ENCODE measurements at places on chromosomes 12 and 14.

DNA sequence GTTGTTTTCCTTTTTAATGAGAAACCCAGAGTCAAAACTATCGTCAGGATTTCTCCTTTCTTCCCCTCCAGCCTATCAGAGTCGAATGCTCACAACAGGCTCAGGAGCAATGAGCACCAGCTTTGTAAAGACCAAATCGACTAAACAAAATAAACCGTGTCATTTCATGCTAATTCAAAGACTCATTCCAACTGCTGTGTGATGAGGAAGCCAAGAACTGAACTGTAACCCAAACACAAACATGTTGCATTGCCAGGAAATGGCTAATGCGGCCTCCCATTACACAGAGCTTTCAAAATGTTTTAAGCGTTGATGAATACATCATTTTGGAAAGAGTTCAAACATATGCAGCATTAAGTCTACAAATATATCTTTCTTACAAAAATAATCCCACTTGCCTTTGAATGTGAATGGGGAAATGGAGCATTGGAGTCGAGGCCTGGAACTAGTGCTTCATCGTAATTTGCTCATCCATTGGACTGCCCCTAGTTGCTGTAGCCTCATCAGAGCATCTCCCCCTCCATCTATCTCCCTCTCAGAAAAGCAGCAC, 349.5 kb downstream of the GXYLT1 start:
- DNase-seq, result peak; percentile 73

DNA sequence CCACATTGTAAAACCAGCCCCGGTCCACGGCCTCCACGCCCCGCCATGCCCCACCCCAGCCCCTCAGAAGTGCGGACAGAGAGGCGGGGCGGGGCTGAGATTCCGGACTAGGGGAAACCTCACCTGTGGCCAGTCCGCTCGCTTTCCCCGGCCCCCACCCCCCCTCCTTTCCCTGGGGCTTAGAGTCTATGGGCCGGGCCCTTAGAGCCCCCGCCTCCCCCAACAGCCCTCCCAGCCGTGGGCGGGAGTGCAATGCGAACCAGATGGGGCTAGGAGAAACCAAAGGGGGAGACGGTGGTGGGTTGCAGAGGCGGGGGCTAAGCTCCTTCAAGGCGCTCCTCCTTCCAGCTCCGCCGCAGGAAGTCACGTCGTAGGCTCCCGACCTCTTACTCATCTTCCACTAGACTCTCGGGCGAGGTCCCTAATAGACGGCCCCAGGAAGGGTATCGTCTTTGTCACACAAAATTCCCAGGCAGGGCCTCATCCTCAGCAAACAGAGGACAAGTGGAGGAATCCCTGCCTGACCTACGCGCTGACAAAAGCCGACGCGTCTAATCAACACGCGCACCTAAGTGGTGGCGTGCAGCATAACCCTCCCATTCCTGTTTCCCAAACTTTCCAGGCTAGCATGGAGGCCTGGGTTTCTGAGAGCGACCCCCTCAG, 1.1 kb upstream of the NAB2 start:
- DNase-seq, result peak; percentile 99

GRCh38 chr12:12612358-12612757, 682 bp downstream of the CREBL2 start:
- peak; percentile 39 for DNase-seq

GRCh38 chr14:99249389-99249788, 22.6 kb downstream of the BCL11B start:
- DNase-seq, result no peak

GRCh38 chr12:104903648-104904423, 54.3 kb downstream of the SLC41A2 start:
- DNase-seq, result no peak

- DNase-seq, result peak; percentile 64
Observed at GRCh38 chr12:72296389-72296788, 24.2 kb downstream of the TRHDE start.

GRCh38 chr12:9163392-9163791, 44.8 kb downstream of the PZP start:
- no peak for DNase-seq

DNA sequence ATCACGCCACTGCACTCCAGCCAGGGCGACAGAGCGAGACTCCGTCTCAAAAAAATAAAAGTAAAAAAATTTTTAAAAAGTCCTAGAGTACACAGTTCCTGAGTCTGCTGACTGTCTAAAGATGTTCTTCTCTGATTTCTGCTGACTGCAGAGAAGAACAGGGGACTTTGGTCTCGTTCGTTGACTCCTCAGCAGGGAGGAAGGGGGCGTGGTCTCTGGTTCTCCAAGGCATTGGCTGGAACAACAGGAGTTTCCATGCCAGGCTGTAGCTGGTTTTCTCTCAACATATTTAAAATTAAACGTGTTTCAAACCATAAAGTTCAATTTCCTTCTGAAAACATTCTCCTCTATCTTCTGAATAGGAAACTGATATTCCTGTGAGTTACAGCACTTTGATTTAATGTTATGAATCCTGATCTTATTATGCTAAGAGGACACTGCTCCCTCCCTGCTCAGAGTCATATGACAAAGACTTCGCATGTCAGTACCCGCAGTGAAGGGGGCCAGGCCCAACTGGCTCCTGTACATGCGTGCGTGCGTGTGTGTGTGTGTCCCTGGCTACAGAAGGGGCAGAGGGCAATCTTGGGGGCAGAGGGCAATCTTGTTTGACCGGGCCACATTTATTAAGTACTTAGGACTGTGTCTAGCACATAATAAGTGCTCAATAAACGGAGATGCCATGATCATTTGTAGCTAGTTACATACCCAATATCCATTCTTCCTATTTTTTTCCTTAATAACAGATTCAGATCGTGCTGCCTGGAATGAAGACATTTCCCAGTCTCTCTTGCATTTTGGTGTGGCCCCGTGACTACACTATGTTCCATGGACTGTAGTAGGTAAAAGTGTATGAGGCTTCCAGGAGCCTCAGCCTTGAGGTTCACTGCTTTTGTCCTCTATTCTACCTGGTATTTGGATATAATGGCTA, 16.5 kb upstream of the HNF1A start:
- DNase-seq, result no peak

DNA sequence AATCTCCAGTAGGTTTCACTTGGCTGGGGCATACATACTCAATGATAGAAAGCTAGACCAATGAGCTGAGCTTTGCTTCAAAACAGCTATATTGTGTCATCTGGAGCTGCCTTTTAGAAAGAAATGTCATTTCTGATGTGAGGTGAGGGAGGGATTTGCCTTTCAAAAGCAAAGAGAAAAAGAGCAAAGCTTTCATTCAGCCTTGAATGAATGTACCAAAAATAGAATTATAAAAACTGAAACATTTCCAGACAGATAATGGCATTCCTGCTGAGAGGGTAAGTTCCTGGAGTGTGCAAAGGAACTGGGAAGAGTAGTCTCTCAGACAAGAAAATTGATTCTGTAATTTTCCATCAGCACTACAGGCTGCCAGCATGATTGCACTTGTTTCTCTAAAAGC, 710.0 kb downstream of the LRFN5 start:
- DNase-seq, result no peak

DNA sequence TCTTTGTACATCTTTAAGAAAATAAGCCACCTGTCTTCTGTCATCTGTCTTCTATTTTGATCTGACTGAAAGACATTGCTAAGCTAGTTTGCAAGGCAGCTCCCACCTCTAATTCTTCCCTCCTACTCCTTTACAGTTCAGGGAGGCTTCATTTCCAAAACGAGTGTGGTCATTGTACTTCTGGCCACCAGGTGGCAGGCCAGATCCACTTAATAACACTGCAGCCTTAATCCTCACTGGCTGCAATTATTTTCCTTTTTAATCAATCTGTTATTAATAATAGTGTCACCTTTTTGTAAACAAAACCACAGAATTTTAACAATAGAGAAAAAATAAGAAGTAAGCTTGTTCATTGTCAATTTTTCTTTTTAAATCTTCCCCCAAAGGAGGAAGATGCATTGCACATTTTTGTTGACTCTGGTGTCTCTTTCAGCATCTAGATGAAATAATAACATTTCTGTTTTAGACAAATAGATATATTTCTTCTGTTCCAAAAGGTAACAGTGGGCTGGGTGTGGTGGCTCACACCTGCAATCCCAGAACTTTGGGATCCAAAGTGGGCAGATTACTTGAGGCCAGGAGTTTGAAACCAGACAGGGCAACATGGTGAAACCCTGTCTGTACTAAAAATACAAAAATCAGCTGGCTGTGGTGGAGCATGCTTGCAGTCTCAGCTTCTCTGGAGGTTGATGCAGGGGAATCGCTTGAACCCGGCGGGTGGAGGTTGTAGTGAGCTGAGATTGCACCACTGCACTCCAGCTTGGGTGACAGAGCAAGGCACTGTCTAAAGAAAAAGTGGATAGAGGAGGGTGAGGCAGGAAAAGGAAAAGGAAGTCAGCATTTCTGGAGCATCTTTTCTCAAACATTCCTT, 23.3 kb downstream of the GABARAPL1 start:
- DNase-seq, result no peak

DNA sequence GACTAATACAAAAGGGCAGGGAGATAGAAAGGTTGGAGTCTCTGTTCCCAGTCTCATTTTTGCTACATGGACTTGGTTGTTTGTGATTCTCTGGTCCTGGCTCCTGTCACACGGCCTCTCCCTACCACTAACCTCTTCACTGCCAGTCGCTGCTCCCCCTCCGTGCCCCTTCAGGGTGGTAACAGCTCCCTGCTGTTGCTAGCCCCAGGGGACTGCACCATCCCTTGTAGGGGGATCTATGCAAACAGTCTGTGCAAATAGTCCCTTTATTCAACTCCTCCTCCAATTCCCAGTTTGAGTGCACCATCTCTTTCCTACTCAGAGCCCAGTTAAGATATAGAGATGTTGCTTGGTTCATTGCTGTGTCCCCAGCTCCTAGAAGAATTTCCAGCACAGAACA, 51.1 kb downstream of the CCDC60 start:
- DNase-seq, result no peak

GRCh38 chr14:76375484-76375883, 453 bp upstream of the ESRRB start:
- no peak for DNase-seq

DNA sequence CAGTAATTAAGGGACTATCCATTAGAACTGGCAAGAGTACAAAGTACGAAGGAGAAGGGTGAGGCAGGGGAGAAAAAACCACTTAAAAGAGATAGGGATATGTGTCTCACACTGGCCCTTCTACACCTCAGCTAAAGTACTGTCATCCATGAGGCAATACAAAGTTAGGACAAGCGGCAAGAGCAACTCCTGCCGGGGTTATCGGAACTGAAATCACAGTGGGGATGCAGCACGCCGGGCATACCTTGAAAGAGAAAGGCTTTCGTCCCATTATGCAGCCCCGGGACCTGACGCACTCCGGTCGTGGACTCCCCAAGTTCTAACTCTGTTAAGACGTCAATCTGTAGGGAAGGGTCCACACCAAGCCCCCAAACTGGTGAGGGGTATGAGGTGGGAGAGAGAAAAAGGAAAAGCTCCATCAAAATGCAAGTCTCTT, 1.1 kb downstream of the NELL2 start:
- no peak for DNase-seq

DNA sequence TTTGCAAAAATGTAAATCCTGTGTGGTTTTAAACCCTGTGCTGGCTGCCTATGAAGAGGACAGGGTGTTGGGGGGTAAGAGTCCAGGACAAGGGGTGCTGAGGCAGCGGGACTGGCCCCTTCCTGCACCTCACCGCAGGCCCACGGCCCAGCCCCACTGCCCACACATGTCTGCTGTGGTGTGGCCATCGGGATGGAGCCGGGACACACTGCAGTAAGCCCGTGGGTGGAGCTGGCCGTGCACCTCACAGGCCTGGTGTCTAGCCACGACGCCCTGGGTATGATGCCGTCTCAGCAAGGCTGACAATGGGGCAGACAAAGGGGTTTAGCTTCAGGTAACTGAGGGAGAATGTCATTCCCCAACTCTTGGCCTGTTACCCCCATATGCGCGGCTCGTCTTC, 19.6 kb downstream of the AMN start:
- no peak for DNase-seq

- no peak for DNase-seq
Observed at GRCh38 chr12:19186722-19187661, 57.5 kb downstream of the PLEKHA5 start.

- no peak for DNase-seq
Observed at GRCh38 chr12:3367750-3368444, 123.1 kb upstream of the PRMT8 start.

DNA sequence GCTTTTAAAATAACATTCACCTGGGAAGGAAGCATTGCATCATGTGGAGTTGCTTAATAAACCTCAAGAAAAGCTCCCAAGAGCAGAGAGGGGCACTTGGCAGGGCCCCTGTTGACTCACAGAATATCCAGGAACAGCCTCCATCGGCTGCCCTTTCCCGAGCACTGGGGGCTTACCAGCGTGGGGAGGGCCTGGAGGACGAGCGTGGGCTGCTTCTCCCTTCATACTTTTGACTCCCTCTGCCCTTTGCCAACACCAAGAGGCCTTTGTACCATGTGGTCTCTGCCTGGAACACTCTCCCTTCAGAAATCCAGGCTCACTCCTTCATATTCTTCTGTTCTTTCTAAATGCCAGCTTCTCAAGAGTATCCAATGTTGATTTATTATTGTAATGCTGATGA, 492.1 kb upstream of the TMEM132C start:
- no peak for DNase-seq

- peak; percentile 52 for DNase-seq
Observed at GRCh38 chr12:19402743-19403431, 36.4 kb upstream of the AEBP2 start.

- no peak for DNase-seq
Observed at GRCh38 chr14:42322531-42323284, 716.0 kb downstream of the LRFN5 start.
